ENCODE measurements at places on chromosomes 13 and 19.
A peak's percentile ranks its signal among the peaks of the same experiment; 100 is the strongest.

GRCh38 chr13:84912720-84913119 is 886.5 kb downstream of the SLITRK6 start:
- no peak for DNase-seq

- DNase-seq, result peak; percentile 87
These were observed 105.2 kb downstream of the TM9SF2 start for GRCh38 chr13:99606324-99607066.

- no peak for DNase-seq
These were observed 8.8 kb downstream of the CYP4F8 start for GRCh38 chr19:15623711-15624318.

DNA sequence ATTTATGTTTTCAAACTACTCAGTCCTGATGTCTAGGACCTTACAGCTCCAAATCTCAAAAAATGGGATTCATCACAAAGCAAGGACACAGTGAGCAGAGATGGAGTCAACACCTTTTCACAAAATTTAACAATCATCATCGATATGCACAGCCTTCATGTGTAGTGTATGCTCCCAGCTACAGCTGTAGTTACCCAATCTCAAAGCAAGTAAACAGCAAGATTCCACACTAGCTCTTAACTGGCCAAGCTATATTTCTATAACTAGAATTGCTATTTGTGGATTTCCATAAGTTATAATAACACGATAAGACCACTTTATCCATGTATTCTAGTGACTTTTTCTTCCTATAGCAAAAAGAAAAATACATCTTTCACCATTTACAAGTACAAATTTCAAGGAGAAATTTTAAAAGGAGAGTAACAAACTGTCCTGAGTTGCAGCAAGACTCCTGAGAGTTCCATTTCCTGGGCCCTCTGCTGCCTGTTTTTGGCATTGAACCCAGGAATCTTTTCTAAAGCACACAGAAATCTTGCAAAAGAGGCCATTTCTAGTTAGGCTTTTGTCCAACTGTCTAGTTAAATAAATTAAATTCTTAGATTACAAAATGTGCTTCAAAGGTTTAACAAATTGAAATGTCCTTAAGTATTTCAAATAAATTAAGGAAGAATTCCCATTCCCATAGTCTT is 460.6 kb downstream of the FGF14 start:
- DNase-seq, result no peak

- no peak for DNase-seq
These were observed 24.6 kb downstream of the TPT1 start for GRCh38 chr13:45316338-45316737.

DNA sequence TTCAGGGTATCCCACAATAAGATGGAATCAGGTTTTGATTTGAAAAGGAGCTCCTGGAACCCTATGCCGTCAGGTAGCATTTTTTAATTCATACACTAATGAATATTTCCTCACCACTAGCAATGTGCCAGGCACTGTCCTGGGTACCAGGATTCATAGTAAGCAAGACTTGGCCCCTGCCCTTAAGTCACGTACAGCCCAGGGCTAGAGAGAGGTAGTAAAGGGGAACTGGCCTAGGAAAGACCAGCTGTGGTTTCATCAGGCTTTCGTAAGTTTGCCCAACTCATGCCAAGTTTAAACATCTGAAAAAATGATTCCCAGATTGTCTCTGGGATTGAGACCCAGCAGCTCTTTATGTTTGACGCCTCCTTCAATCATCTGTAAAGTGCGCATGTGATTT is 45.9 kb upstream of the AMER2 start:
- DNase-seq, result no peak

GRCh38 chr19:48480183-48480557 is 11.0 kb downstream of the CYTH2 start:
- no peak for DNase-seq

GRCh38 chr13:66312312-66313087 is 917.6 kb downstream of the PCDH9 start:
- no peak for DNase-seq

DNA sequence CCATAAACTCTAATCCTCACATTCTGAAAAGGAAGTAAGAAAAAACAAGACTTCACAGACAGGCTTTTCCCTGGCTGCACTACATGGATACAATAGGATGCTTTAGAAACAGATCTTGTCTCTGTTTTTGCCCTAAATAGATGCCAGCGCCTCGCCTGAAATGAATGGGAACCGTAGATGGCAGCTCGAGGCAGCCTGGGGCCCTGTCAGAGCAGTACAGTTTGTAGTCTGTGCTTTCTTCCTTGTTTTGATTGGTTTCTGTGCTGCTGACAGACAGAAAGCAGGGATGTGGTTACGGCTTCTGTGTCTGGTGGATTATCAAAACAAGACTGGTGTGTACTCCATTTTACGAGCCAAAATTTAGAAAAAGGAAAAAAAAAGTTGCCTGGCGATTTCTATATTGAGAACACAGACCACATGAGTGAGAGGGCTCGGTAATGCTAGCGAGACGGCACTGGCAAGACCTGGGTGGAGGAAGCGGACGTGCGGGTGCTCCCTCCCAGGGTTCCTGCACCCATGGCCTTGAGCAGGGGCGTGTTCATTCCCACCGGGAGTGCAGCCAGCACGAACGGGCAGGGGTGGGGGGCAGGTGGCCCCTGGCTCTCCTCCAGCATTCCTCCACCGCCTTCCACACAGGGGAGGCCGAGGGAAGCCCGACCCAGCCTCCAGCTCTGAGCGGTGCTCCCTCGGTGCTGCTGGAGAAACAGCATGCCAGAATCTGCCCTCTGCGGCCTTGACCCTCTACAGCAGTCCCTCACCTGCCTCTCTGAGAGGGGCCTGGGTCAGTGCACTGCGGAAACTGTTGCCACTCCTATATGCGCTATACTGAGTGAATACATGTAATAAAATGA is 37.6 kb upstream of the C1QTNF9 start:
- DNase-seq, result peak; percentile 89

GRCh38 chr13:33364192-33364591 is 78.6 kb upstream of the STARD13 start:
- DNase-seq, result no peak

DNA sequence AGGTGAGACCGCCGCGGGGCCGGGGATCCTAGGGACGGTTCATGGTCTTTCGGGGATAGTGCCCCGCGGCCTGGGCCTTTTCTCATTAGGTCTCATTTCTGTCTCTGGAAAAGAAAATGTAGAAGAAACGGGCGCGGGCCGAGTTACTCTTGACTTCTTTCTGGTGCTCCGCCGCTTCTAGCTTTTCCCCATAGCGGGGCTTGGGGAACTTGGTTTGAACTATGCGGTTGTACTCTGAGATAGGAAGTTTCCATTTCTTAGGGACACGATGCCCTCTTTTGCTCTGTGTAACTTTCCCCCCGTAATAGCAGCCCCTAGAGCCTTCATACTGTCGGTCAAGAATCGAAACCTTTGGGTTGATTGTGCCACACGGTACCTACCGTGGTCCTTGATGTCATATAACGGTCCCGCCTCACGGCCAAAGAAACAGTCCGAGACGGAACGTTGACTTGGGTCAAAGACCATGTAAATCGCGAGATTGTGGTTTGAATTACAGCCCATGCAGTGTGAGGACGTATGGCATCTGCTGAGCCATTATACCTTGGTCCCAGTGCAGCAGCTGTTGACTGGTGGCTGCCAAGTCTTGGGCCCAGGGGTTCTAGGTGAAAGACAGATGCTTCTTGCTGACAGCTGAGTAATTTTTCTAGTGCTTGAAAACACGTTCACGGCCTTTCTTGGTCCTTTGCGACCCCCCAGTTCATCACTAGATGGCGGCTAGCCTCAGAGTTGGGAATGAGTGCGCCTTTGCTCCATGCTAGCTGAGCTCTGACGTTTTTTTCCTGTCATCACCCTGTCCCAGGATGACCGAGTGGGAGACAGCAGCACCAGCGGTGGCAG is 487 bp downstream of the RPS5 start:
- no peak for DNase-seq

- DNase-seq, result no peak
These were observed 150.9 kb downstream of the RGCC start for GRCh38 chr13:41608111-41608838.

- DNase-seq, result no peak
These were observed 17.7 kb downstream of the CRTC1 start for GRCh38 chr19:18701250-18701608.

DNA sequence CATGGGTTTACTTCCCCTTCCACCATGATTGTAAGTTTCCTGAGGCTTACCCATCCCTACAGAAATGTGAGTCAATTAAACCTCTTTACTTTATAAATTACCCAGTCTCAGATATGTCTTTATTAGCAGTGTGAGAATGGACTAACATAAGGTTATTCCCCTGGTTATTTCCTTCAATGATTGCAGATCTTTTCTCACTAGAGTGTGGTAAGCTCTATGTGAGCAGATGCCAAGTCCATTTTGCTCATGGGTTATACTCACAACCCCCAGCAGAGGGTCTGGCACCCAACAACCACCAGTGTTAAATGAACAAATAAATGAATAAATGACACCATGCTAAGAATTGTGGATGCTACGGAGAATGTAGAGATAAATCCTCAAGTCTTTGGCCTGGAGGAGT is 472.8 kb downstream of the LIG4 start:
- no peak for DNase-seq

DNA sequence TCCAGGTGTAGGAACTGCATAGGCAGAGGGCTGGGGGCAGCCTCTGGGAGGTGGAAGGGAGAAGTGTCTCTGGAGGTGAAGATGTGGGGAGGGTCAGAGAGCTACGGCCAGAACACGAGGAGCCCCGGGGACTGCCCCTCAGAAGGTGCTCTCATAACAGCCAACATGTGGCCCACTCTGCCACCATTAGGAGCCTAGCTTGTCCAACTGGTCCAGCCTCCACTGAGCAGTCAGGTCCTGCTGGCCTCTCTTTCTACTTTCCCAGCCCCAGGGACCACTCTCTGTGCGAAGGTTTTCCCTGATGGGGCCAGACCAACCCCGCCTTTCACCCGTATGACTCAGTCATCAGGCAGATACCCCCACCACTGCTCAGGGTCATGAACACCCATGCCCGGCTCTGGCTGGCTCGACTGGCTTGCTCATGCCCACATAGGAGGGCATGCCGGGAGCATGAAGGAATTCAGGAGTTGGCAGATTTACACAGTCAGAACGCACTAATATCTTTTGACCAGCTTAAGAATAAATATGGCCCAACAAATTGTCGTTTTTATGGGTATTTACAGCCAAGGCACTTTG is 37.5 kb upstream of the C19orf12 start:
- DNase-seq, result no peak
